ENCODE measurements at places on chromosomes 1 and 21.

- no peak for DNase-seq
Measured at GRCh38 chr1:215439549-215439948, 127.6 kb upstream of the KCTD3 start.

- DNase-seq = peak; percentile 44
Measured at GRCh38 chr1:228009828-228010775, 3.3 kb downstream of the WNT3A start.

- DNase-seq = no peak
Measured at GRCh38 chr21:44885615-44886014, 12.1 kb upstream of the PTTG1IP start.

- no peak for DNase-seq
Measured at GRCh38 chr1:152107984-152108881, 7.0 kb downstream of the TCHH start.

DNA sequence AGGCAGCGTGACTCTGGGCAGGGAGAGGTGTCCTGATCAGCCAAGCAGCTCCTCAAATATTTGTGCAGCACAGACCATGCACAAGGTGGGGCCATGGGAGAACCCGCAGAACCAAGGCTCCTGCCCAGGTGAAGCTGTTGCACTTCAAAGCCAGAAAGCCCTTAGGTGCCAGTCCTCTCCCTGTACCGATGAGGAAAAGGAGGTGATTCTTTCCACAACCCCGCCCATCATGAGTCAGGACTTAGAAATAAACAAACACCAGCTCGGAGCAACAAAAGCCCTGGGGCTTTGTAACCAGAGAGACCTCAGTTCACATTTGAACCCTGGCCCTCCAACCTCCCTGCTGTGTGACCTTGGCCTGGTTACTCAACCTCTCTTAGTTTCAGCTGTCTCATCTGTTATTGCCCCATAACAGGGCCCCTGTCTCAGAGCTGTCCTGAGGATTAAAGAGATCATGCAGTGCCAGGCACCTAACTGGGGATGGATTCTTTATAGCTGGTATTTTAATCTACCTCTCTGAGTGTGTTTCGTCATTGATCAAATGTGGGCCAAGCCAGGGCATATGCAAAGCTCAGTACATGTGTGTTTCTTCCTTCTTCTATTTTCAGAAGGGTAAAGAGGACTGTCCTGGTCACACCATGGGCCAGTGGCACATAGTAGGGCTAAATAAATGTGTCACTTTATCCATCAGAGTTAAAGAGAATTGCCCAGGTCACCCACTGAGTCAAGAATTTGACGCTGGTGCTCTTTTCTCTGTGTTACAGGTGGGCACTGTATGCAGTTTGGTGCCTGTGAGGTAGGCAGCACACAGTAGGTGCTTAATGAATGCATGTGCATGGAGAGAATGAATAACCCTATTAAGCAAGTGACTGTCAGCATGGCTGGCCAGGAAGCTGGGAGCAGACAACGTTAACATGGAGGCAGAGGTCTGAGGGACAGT lies 1.4 kb downstream of the LDLRAD1 start:
- peak; percentile 42 for DNase-seq

DNA sequence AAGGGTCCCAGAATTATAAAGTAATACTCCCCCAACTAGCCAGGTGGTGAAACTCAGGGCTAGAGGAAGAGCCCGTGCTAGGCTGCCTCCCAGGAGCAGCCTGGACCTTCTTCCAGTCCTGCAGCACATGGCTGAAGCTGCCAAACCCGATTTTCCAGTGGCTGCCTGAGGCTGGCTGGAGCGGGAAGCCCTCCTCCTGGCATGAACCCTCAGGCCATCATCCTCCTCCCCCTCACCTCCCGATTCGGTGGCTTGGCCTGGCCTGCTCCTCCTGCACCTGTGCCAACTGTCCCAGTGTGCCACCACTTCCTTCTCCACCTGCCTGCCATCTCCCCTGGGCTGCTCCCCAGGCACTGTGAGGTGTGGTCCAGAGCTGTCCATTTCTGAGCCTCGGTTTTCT lies 3.0 kb upstream of the TSPAN1 start:
- no peak for DNase-seq

DNA sequence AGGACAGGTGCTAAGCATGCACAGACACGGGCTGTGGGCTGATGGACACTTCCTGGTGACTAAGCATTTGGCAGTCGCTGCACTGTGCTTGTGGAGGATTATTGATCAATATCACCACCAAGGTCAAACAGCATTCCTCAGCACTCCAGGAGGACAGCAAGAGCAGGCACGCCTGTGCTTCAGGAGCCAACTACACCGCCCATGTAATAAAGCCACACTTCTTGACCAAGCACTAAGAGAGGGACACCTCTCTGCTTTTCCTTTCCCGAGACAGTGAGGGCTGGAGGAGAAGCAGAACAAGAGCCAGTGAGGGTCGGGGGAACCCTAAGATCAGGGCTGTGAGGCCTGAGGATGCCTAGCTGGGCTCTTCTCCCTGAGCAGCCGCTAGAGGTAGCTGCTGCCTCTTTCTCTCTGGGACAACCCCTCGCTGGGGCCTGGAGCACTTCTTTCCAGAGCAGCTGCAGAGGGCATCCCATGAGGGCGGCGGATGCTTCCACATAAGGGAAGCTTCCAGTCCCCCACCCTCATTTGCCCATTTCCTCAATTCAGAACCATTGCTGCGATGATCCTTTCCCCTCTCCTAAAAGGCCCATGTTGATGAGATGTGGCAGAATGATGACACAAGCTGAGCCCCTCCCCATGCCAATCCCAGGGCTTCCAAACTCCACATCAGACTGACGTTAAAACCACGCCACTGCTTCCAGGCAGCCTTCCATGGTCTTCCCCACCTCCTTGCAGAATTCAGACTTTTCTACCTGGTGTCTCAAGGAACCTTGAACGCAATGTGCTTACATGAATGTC lies 19.1 kb downstream of the RAB7B start:
- no peak for DNase-seq

GRCh38 chr1:182984621-182985020 lies 31.7 kb upstream of the SHCBP1L start:
- no peak for DNase-seq

DNA sequence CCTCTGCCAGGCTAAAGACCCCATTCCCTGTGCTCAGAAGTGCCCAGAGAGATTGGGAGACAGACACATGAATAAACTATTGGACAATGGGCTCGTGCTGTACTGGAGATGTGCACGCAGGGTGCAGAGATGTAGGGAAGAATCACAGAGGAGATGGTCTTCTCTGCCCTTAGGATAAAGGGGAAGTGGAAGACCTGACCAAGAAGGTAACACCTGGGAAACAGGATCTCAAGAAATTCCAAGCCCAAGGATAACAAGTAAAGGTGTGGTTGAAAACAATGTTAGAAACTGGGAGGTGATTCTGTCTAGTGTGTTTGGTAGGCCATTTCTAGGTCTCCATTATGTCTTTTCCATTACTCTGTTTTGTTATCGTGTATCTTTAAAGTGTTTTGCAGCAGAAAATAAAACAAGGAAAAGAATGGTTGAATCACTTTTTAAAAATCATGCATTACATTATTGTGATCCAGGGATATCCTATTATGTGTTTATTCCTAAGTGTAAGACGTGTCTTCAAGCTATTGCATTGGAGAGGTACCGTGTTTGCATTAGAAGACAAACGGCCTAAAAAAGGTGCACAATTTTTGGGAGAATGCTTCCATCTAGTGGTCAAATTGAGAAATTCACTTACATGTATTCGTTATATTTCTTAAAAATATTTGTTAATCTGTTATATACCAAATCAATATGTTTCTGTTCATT lies 40.8 kb upstream of the KCTD3 start:
- no peak for DNase-seq

- no peak for DNase-seq
Measured at GRCh38 chr1:186454981-186455380, 5.9 kb downstream of the PDC start.

DNA sequence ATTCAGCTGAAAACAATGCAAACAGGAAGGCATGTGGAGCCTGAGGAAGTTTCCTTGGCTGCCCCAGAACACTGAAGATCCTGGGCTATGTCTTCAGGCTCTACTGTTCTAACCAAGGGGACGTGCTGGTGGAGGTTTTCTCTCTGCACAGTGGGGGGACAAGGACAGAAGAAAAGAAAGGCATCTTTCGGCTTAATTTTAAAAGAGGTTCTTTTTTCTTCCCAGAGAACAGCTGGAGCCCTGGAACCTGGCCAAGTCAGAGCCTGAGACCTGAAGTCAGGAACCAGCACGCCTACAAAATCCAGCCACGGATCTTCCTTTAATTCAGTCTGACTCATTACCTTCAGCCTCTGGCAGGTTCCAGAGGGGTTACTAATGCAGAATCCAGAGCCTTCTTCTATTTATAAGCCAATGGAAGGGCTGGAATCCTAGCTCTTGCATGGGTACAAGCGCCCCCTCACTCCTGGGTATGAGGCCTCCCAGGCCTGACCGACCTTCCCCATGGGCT lies 19.8 kb downstream of the CTNNBIP1 start:
- no peak for DNase-seq

- DNase-seq = no peak
Measured at GRCh38 chr1:3074297-3074741, 5.3 kb downstream of the PRDM16 start.

- DNase-seq = peak; percentile 52
Measured at GRCh38 chr1:1182491-1183220, 9.0 kb downstream of the TTLL10 start.

DNA sequence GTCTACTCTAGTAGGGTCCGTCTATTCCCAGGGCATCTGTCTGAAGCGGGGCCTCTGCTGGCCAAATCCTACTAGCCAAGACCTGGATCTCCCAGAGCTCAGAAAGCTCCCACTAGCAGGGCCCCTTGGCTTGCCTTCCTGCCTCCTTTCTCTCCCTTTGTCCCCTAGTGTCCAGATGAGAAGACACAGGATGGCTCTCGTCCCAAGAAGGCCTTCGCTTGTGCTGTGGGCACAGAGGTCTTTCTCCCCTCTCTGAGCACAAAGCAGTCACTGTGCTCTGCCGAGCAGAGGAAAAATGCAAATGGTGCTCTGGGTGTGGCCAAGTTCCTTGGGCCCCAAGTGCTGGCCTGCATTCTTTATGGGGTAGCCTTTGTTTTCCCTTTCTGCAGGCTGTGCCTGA lies 13.0 kb upstream of the GPR137B start:
- no peak for DNase-seq

GRCh38 chr1:110393691-110394492 lies 3.1 kb upstream of the SLC16A4 start:
- DNase-seq = no peak

GRCh38 chr1:36204347-36204909 lies 19.8 kb upstream of the THRAP3 start:
- DNase-seq = no peak

DNA sequence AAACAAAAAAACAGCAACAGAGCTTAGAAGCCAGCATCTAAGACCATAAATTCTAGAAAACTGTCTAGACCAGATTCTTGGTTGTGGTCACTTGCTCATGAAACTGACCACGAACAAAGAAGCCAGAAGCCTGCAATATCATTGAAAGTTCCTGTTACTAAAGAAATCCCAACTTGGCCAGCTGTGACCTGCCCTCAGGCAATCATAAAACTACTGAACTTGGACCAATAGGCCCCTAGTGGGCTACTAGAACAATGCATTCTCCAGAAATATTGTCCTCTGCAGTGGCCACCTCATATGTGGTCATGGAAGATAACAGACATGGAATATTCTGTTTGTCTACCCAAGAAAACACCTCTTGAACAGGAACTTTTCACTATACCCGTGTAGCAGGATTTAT lies 87.7 kb downstream of the SPATA17 start:
- DNase-seq = no peak

- no peak for DNase-seq
Measured at GRCh38 chr1:158019171-158019868, 25.9 kb downstream of the KIRREL1 start.

DNA sequence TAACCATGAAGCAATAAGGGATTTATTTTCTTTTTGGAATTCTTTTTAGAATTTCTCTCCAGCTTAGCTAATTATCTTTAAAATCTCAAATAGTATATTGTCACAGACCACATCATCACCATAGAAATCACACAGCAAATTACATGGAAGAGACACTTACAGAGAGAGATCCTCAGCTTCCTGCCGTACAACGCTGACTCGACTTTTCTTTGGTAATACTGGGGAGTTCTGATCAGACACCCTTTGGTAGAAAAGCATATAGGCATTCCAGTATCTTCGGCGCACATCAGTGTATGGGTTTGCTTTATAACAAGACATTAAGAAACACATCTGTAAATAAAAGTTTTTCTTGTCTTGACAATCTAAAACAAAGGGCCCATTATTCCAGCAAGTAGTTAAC lies 55.7 kb downstream of the PCSK9 start:
- DNase-seq = no peak

DNA sequence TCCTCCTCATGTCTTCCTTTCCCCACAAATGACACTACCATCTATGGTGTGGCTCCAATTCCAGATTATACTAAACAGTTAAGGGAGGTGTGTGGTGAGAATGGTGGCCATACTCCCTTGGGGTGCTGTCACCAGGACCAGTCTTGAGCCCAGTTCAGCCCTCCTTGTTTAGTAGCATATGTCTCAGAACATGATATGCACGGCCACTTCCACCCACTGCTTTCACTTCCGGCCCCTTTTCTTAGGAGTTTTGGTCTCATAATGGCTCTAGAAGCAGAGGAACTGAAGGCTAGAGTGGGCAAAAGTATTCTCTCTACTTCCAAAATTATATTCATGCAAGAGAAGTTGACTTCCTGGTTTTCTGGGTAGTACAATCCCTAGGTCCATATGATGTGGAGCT lies 45.3 kb upstream of the CACNA1E start:
- no peak for DNase-seq

DNA sequence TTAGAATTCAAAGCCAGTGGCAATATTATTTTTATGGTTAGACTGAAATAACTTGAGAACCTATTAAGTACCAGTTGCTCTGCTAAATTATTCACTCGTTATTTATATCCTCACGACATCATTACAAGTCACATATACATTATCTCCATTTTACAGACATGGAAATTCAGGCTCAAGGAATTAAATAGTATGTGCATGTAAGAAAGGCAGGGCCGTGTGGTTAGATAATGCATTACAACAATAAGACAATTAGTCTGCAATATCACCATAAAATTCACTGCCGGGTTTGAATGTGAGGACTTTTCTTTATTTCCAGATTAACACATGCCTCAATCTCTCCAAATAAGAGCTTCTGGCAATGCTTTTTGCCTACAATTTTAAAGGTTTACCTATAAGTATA lies 523.4 kb downstream of the PTBP2 start:
- no peak for DNase-seq

GRCh38 chr1:72397786-72398185 lies 115.4 kb upstream of the NEGR1 start:
- no peak for DNase-seq

DNA sequence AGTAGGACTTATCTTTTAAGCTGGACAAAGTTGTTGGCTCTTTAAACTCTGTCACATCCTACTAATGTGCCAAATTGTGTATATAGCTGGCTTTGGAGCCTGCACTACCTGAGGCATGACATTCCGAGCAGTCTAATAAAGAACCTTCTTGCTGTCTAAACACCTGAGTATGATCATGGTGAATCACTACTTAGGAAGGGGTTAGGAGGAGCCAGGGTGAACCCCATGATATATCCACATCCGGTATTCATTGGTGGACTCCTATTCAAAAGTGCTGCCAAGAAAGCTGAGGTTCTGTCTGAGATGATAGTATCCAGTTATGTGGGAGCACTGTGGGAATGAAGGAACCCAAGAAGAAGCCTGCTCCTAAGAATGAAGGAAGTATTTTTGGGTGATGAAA lies 27.1 kb downstream of the CRNN start:
- DNase-seq = no peak

- no peak for DNase-seq
Measured at GRCh38 chr1:171916315-171916771, 75.0 kb downstream of the DNM3 start.

GRCh38 chr1:3069491-3070308 lies 697 bp downstream of the PRDM16 start:
- peak; percentile 11 for DNase-seq

GRCh38 chr1:92949937-92950817 lies 11.1 kb downstream of the DIPK1A start:
- no peak for DNase-seq
